HS-27A (cell line): ENCODE measurements at places on chromosomes 16 and 17.

DNA sequence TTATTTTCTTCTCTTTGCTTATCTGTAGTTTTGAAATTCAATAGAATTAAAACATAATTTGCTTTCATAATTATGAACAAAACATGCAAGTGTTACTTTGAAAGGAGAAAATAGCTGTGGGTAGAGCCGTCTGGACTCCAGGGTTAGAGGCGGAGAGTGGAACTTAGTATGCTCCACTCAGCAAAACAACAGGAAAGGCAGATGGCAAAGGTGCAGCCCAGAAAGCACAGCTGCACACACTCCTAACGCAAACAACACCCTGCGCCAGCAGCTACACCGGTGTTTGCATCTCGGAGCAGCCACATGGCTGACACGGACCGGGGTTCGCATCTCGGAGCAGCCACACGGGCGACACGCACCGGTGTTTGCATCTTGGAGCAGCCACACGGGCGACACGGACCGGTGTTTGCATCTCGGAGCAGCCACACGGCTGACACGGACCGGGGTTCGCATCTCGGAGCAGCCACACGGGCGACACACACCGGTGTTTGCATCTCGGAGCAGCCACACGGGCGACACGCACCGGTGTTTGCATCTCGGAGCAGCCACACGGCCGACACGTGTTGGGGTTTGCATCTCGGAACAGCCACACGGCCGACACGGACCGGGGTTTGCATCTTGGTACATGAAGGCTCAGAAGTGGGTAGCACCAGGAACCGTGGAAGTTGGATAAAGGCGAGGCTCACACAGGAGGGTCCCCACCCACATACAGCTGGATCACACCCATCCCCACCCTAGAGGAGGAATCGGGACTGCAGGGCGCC is 12.2 kb upstream of the CAPN15 start:
- DNase-seq = no peak

GRCh38 chr16:23896832-23897821 is 61.3 kb downstream of the PRKCB start:
- DNase-seq = no peak

- DNase-seq = no peak
Measured at GRCh38 chr16:52963212-52963854, 89.4 kb downstream of the CHD9NB start.

DNA sequence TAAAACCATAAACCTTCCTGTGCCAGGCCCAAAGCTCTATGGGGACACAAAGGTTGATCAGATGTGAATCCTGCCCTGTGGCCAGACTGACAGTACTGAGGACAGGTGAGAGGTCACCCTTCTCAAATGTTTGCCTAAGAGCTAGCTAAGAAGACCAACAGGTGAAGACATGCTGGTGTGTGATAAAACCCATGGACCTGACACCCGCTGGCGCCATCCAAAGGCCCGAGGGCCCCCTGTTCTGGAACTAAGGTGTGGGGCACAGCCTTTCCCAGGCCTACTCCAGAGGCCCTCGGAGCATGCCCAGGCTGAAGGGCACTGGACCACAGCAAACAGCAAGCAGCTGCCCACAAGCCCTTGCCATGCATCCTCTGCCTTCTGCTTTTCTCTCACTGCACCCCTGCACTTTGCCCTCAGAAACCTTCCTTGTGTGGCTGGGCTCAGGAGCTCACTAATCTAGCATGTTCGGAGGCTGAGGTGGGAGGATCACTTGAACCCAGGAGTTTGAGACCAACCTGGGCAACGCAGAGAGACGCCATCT is 5.2 kb upstream of the CDK3 start:
- no peak for DNase-seq

- no peak for DNase-seq
Measured at GRCh38 chr17:82193520-82194220, 19.0 kb downstream of the CCDC57 start.

- DNase-seq = peak; percentile 43
Measured at GRCh38 chr16:4911970-4912386, 25.0 kb downstream of the PPL start.

- no peak for DNase-seq
Measured at GRCh38 chr16:10616756-10617640, 36.6 kb upstream of the EMP2 start.

GRCh38 chr16:89087922-89088497 is 5.6 kb upstream of the ACSF3 start:
- no peak for DNase-seq

GRCh38 chr17:6279659-6280058 is 155.3 kb downstream of the AIPL1 start:
- no peak for DNase-seq

- no peak for DNase-seq
Measured at GRCh38 chr17:57726213-57726790, 18.8 kb downstream of the CCDC182 start.

- no peak for DNase-seq
Measured at GRCh38 chr16:88454523-88454947, 1.5 kb downstream of the ZFPM1 start.

GRCh38 chr17:4852567-4853207 is 19.5 kb downstream of the MINK1 start:
- no peak for DNase-seq

GRCh38 chr17:67377488-67378453 is 690 bp downstream of the PITPNC1 start:
- no peak for DNase-seq

- DNase-seq = no peak
Measured at GRCh38 chr17:60586288-60586974, 13.6 kb upstream of the PPM1D start.

DNA sequence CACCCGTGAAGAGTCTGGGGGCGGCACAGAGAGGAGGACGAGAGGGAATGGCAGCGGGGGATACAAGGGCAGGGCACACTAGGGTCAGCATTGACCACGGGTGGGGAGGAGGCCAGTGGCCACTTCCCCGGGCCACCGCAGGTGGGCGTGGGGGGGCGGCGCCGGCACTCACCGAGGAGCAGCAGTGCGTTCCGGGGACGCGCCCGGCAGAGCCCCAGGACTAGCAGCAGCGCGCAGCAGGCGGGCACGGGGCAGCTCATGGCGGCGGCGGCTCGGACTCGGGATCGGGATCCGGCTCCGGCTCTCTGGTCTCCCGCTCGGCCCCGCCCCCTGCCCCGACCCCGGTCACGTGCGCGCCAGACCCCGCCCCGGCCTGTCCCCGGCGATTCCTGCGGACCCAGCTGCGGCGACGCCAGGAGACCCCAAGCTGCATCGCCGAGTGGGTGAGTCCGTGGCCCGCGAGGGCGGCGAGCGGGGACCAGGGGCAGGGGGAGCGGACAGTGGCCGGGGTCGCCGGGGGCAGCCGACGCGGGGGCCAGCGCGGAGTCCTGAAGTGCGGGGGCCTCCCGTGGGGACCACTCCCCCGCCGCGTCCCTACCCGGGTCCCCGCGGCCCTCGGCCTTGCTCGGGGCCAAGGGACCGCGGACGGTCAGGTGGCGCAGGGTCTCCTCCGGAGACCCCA is at the start of the genes SGSH and SLC26A11:
Gene SGSH, minus strand, starts transcription at position 280 of the 682 bp plus-strand sequence. Its CDS starts 20 bp downstream, at position 260.
Gene SLC26A11, plus strand, starts transcription at position 374 of the 682 bp plus-strand sequence. CDS start 1,134 bp downstream, outside the sequence.
- DNase-seq = no peak

- DNase-seq = no peak
Measured at GRCh38 chr17:34351096-34351495, 5.2 kb upstream of the CCL13 start.

GRCh38 chr16:2333772-2334379 is 6.7 kb downstream of the ABCA3 start:
- DNase-seq = no peak

DNA sequence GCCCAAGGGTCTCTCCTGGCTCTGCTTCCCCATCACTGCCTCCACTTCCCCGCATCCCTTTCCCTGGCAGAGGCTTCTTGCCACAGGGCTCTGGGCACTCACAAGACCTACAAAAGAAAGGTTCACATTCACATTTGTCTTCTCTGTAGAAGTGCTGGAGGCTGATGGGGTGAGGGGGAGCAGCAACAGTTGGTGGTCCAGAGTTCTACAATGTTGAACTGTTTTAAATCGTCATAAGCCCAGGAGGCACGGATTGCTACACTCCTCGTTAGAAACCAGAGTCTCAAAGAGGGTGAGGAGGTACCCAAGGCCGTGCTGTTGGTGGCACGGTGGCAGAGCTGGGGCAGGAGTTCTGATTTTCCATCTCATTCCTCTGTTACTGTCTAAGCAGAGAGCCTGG is 5.8 kb upstream of the RAI1 start:
- no peak for DNase-seq

GRCh38 chr16:89489898-89490438 is 393 bp downstream of the ANKRD11 start:
- DNase-seq = no peak

- DNase-seq = no peak
Measured at GRCh38 chr16:35252356-35252936, 1793.0 kb downstream of the TP53TG3F start.

- DNase-seq = no peak
Measured at GRCh38 chr16:62294213-62294972, 258.2 kb upstream of the CDH8 start.

- no peak for DNase-seq
Measured at GRCh38 chr17:45232514-45233422, 11.1 kb downstream of the FMNL1 start.

DNA sequence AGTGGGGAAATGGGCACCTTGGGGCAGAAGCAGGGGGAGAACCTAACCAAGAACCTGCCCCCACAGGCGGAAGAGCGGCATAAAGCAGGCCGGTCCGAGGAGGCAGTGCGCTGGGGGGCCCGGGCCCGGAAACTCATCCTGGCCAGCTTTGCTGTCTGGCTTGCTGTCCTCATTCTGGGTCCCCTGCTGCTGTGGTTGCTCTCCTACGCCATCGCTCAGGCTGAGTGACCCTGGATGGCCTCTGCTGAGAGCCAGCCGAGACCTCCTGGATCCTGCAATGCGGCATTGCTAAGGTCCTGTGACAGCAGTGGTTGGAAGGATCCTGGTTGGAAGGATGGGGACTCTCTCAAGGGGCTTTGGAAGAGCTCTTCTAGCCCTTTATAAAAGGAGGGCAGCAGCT is 4.5 kb upstream of the PHKG2 start:
- DNase-seq = no peak

- no peak for DNase-seq
Measured at GRCh38 chr16:31274831-31275816, 15.3 kb downstream of the ITGAM start.

DNA sequence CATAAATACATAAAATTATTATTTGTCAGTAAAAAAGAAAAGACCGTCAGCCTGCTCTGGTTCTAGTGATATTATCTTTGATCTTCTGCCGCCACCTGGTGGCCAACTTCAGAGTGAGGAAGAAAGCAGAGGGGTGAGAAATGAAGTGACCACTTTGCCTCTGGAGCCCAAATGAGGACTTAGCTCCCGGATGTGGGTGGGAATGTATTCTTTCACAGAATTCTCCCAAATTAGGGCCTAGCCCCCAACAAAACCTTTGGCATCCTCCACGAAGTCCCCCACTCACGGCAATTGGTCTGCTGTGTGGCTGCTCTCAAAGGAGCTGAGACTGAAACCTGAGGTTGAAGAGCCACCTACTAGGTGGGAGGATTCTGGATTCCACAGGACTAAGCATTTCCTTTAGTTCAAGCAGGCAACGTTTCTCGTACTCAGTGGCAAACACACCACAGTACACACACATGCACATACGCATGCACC is 4.9 kb upstream of the ZNF267 start:
- no peak for DNase-seq

DNA sequence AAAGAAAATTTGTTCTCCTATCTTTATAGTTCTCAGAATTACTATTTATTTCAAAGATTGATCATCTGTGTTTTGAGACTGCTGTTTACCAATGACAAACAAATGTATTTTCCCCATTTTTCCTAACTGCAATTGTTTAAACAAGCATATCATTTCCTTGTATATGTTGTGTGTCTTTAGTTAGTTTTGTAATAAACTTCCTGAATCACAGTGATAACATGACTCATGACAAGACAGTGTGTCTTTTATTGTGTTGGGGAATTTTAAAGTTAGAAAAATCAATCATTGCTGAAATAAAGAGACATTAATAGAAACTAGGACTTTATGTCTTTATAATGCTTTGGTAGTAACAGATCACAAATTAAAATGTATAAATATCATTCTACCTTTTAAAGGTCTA is 348.5 kb downstream of the KCNJ2 start:
- no peak for DNase-seq

- no peak for DNase-seq
Measured at GRCh38 chr16:86042996-86043725, 144.2 kb downstream of the IRF8 start.

DNA sequence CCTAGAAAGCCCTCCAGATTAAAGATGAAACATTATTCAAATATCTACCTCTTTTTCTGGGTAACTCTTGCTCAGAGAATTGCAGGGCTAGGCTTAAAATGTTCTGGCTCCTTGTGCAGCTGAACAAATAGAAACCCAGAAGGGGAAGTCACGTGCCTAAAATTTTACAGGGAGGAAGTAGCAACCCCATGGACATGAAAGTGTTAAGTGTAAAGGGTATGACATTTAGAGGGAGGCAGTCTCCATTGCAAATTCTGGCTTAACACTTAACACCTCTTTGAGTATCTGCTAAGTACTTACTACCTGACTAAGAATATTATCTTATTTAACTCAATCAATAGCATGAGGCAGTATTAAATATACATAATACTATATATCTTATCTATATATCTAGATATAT is 376.1 kb upstream of the ERCC4 start:
- no peak for DNase-seq

- no peak for DNase-seq
Measured at GRCh38 chr16:27353853-27354252, 40.1 kb downstream of the IL4R start.

- no peak for DNase-seq
Measured at GRCh38 chr16:65523283-65523944, 401.6 kb upstream of the CDH11 start.

- no peak for DNase-seq
Measured at GRCh38 chr16:72164691-72165090, 7.3 kb downstream of the PMFBP1 start.

DNA sequence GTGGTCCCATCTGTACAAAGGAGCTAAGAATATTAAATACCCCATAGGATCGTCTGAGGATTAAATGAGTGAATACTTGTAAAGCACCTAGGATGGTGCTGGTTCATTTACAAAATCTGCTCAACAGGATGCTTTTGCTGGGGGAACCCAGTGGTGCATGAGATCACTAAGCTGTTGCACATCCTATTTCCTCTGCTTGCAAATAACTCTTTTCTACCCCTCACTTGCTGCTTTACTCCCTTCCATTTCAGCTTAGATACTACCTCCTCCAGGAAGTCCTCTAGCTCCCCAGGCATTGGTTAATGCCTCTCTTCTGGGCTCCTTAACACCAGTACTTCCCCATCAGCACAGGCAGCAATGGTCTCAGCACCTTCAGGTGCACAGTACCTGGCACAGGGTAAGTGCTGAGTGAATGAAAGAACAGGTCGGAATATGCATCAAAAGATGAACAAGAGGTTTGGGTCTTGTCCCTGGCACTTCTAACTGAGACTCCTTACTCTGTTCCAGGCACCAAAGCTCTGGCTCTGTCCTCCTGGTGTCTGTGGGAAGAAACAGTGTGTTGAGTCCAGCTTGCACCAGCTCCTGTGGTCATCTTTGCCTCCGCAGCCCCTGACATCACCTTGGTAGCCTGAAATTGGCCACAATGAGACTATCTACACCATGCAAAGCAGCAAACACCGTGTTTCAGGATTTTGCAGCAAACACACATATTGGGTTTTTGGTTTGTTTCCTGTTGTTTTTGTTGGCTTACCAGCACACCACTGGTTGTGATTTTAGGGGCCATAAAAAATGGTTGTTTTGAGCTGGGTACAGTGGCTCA is 24.1 kb upstream of the IL21R start:
- no peak for DNase-seq

- no peak for DNase-seq
Measured at GRCh38 chr16:46927273-46927672, 43.1 kb downstream of the GPT2 start.

GRCh38 chr17:32298298-32298697 is 32.7 kb downstream of the RHBDL3 start:
- no peak for DNase-seq
